ENCODE measurements at places on chromosomes 1 and 21.

GRCh38 chr1:232699814-232700213 lies 69.9 kb upstream of the SIPA1L2 start:
- DNase-seq = no peak

- DNase-seq = no peak
Observed at GRCh38 chr1:25467616-25468015, 36.9 kb downstream of the MACO1 start.

DNA sequence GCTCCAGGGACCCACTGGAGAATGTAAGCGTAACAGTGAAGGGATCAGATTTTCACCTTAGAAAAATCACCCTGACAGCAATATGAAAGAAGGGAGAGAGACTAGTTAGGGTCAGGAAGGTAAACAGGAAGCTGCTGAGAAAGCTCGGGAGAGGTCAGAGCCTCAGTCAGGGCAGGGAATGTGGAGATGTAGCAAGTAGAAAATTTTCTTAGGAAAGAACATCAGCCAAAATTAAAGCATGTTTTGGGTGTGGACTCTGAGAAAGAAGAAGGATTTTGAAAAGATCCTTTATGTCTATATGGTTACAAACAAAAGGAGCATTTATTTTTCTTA lies 16.7 kb upstream of the ERICH3 start:
- no peak for DNase-seq

DNA sequence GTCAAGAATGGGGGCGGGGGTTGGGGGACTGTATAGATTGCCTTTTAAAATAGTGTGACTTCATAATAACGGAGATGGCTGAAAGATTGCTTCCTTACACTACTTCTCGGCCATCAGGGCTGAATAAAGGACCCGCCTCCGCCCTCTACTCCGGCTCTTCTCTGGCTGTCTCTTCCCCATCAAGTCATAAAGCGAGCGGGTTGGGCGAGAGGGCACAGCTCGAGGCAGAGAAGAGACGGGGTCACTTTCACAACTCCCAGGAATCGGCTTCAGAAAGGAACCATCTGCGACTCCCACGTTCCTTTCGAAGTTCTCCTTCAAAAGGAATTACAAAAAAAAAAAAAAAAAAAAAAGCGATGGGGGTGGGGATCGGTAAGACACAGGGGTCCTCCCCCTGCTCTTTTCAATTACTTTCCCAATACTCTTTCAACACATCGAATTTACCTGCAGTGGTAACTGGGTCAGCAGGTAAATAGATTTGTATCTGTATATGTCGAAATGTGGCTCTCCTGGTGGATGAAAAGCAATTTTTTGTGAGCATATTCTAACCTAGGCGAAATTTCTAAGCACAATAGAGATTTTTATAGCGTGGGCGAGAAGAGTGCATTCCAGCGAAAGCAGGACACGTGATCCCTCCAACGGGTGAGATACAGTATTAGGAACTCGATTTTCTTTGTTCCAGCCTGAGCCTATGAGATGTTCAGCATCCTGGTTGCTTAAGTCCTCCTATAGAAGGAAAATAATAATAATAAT lies 2.0 kb downstream of the LRRC7 start:
- peak; percentile 39 for DNase-seq

GRCh38 chr21:42433946-42434551 lies 30.3 kb downstream of the UBASH3A start:
- DNase-seq = no peak

DNA sequence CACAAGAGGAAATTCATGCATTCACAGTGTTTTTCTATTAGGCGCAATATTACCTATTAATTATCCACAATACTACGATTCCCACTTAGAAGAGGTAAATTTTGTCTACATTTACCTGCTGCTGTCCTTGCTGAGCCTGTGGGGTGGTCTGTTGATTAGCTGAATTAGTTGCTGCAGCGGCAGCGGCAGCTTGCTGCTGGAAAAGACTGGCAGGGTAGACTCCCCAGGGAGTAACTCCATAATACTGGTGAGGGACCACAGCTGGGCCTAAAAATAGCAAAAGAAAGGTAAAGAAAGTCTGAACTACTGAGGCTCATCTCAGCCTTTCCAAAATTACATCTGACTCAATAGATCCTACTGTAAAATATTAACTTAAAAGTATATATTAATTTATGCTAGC lies 66.0 kb upstream of the SDC3 start:
- DNase-seq = no peak

DNA sequence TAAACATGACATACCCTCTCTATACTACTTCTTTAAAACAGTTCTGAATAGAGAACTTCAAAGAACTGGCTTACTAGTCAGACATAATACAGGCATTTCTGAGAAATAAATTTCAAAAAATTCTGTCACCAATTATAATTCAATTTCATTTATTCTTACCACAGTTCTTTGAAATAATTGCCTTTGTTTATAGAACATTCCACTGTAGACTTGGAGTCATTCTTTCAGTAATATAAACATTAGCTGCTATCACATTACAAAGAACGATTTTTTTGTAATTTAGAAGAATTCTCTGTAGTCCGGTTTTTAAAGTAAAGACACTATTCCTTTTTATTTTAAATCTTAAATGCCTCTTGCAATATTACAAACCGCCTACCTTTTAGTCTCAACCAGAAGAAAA lies 146.4 kb upstream of the COL11A1 start:
- DNase-seq = no peak

DNA sequence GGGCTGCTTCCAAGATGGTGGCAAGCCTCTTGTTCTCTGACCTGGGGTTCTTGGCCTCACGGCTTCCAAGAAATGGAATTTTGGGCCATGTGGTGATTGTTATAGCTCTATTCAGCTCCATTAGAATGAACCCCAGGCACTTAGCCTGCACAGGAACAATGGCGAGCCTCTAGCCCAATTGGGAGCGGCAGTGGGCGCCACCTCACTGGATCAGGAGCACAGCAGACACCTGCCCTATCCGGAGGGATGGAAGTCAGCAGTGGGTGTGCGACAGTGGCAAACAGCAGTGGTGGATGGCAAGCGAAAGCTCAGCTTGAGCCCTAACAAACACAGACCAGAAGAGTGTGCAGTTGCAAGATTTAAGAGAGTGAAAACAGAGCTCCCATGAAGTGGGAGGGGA lies 230.9 kb downstream of the GPR52 start:
- peak; percentile 32 for DNase-seq

GRCh38 chr1:25572708-25573590 lies 29.5 kb downstream of the LDLRAP1 start:
- peak; percentile 80 for DNase-seq

DNA sequence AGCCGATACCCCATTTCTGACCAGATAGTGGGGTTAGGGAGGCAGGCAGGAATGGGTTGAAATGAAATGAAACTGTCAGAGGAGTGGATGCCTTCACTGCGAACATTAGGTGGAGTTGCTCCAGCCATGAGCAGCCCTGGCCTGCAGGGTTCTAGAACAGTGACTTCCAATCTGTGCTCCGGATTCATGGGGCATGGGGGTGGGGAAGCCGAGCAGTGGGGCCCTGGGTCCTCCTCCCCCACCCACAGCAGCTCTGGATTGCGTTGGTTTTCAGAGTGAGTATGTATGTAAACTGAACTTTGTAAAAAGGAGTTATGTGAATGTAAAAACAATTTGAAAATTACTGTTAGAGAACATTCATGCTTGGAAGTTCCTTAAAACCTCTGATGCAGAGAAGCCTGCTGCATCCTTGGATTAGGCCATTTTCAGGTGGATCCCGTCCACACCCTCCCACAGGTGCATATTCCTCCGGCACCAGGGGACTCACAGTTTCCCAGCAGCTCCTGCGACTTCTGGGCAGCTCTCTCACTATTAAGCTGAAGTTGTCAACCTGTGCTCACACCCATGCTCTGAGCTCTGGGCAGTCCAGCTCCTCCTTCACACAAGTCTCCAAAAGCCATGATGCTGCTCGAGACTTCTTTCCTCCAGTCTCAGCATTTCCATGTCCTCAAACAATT lies 54.4 kb upstream of the EDN2 start:
- no peak for DNase-seq
